ENCODE measurements at places on chromosomes 2 and 18.

DNA sequence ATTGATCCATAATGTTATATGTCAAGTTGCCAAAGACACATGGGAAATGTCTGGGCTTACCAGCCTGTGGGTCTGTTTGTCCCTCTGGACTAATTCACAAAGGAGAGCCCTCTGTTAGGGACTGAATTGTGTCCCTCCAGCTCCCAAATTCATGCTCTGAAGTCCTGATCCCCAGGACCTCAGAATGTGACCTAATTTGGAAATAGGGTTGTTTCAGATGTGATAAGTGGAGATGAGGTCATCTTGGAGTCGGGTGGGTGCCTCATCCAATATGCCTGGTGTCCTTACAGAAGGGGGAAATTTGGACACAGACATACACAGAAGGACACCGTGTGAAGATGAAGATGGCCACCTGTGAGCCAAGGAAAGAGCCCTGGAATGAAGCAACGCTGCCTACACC is 41.4 kb upstream of the ROCK2 start:
- no peak for DNase-seq

- no peak for DNase-seq
Measured at GRCh38 chr2:160269365-160269764, 69.3 kb upstream of the ITGB6 start.

DNA sequence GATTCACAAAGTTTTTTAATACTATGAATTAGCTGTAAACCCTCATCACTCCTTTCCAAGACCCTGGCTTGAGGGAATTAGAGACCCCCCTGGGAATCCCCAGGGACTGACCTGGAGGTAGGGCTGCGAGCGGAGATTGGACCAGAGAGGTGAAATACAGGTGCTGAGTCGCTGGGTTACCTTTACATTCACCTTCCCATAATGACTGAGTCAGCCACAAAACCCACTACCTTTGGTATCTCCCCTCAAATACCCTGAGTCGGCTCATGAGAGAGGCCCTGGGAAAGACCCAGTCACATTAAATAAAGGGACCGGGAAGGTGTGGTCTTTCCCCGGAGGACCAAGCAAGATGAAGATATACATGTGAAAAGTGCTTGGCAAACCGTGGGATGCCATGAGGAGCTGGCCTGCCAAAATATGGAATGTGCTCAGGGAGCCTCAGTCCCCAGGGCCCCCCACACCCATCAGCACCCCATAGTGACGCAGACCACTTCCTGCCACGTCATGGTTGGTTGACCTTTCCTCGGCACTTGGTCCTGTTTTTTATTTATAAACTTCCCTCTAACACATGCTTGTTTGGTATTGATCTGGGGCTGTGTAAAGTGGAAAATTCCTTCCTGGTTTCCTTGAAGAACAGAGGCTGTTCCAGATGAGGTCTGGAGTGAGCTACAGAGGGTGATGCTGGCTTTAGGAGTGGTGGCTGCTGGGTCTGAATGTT is 51.4 kb downstream of the IL1RL2 start:
- DNase-seq, result no peak

- DNase-seq, result no peak
Measured at GRCh38 chr2:58081000-58081399, 34.4 kb downstream of the VRK2 start.

GRCh38 chr2:88753833-88754584 is 62.5 kb downstream of the RPIA start:
- DNase-seq, result no peak

DNA sequence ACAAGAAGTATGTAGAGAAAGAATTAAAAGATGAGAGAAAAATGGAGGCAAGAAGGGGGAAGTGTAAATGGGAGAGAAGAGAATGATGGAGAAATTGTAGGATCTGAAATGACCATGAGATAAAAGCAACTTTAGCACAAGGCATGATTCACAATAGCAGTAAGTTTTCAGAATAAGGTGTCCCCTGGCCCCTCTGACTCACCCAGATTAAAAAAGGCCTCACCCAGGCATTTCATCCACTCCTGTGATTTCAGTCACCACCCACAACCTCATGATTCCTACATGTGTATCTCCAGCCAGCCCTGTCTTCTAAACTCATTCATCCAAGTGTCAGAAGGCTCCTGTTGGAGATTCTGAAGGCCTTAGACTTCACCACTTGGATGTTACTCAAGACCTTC is 56.6 kb downstream of the SP100 start:
- DNase-seq, result no peak

- no peak for DNase-seq
Measured at GRCh38 chr18:34120294-34120693, 104.4 kb downstream of the NOL4 start.

DNA sequence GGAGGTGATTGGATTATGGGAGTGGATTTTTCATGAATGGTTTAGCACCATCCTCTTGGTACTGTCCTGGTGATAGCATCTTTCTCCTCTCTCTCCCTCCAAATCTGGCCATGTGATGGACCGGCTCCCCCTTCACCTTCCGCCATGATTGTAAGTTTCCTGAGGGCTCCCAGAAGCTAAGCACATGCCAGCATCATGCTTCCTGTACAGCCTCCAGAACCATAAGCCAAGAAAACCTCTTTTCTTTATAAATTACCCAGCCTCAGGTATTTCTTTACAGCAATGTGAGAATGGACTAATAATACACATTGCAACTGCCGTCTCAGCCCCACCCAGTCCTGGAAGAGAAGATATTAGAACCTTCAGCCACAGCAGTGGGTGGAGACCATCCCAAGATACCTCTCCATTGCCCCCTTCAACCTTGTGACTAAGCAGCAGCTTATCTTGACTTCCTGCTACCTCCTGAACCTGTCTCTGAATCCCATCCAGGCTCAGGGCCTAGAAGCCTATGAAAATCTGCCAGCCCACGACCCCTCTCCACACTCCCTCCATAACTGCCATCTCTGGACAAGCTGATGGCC is 81.8 kb upstream of the AGAP1 start:
- no peak for DNase-seq

DNA sequence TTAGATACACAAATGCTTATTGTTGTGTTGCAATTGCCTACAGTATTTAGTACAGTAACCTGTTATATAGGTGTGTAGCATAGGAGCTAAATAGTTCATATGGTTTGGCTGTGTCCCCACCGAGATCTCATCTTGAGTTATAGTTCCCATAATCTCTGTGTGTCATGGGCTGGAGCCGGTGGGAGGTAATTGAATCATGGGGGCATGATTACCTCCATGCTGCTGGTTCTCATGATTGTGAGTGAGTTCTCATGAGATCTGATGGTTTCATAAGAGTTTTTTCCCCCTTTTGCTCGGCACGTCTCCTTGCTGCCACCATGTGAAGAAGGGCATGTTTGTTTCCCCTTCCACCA is 190.5 kb upstream of the SESTD1 start:
- DNase-seq, result no peak

DNA sequence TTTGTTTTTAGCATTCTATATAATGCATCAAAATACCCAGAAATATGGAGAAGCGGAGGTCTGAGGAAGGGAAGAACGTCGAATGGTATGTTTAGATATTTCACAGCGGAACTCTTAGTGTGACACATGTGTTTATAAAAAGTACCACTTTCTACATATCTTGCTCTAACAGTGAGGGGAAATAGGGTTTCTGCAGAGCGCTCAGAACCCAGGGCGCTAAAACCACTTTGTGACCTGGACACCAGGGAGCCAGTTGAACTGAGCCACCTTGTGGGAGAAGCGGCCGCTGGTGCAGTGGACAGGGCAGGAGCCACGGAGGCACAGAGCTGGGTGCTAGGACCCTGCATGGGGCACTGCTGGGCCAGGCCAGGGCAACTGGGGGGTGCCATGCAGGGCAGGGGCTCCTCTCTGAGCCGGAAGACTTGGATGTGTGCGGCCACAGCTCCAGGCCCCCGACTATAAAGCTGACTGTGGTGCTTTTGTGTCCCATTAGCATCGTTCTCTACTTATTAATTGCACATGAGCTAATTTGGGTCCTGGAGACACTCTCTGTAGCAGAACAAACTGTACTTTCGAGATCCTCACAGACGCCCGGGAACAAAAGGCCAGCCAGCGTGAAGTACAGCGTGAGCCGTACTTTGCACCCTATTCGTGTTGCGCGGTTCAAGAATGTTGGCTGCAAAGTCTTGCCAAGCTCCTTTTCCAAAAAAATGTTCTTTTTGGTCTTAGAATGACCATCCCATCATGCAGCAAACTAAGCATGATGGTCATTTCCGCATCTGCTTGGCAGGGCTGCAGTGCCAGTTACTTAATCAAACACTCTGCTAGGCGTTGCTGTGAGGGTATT is 151.9 kb upstream of the ALKAL2 start:
- DNase-seq, result no peak

DNA sequence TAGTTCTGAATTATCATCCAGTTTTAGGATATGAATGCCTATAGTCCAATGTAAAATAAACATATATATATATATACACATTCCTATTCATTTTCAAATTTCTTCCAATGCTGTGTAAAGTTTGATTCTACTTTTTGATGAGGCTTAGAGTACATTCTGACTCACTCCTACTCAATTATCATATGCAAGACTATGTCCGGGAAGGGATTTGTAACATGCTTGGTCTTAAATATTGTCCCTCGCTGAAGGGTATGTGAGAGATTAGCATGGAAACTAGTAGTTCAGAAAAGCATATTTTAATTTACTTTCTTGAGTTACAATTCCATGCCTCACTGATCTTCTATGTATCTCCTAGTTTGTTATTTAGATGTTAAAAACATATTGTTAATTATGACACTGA is 377.7 kb upstream of the MAP2 start:
- DNase-seq, result no peak

DNA sequence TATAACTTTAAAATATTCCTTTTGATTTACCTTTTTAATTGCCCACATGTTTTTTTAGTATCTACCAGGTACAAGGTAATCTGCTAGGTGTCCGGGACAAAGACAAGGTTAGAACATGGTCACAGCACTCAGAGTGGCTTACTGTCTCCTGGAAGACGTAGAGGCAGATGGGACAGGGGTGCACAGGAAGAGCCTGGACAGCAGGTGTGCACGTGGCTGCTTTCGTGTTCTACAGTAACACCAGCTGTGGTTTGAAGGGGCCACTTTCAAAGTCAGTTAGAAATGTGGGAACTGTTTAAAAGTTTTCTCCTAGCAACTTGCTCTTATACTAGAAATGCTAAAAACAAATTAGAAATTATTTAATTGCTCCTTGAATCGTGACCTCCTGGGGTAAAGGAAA is 102.9 kb upstream of the ALPP start:
- no peak for DNase-seq

DNA sequence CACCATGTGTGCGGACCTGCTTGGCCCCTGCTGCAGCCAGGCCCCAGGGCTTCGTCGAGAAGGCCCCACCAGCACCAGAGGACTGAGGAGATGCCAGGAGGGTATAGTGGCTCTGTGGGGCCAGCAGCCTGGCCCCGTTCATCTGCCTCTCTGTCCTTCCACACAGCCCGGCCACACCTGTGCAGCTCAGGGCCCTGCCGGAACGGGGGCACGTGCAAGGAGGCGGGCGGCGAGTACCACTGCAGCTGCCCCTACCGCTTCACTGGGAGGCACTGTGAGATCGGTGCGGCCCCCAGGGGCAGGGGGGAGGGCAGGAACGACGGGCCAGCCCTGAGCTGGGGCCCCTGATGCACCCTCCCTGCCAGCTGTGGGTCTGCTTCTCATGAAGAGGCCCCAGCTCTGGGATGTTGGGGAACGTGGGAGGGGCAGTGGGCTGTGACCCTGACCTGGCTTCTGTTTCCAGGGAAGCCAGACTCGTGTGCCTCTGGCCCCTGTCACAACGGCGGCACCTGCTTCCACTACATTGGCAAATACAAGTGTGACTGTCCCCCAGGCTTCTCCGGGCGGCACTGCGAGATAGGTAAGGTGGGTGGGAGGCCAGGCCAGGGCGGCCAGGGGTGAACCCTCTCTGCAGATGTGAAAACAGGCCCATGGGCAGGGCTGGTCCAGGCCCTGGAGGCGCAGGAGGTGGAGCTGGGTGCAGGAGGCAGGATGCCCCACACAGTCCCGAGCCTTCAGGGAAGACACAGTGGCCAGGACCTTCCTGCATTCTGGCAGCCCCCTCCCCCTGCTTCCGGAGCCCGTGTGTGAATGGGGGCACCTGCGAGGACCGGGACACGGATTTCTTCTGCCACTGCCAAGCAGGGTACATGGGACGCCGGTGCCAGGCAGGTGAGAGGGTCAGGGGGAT is 50.3 kb downstream of the MTERF4 start:
- DNase-seq, result no peak

DNA sequence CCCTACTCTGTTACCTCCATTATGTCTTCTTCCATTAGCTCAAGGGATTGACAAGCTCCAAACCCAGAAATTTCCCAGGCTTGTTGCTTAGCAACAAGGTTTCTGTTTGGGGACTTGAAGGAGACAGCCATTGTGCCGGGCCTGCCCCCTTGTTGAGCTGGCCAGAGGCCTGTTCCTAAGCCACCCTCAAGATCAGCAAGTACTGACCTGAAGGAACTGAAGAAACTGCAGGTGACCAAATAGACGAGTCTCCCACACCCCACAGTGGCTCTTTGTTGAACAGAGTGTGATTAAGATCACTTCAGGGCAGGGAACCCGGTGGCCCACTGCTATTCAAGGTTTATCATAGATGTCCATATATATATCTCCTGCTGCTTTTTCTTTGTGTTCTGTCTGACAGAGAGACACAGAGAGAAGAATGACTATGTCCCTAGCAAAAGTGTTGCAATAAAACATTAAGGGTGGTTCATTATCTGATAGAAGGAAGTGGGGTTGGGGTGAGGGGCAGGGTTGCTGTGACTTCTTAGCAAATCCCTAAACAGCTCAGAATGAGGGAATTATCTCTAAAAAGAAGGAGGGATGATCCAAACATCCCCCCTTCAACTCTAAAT is 69.2 kb downstream of the RNF144A start:
- no peak for DNase-seq

DNA sequence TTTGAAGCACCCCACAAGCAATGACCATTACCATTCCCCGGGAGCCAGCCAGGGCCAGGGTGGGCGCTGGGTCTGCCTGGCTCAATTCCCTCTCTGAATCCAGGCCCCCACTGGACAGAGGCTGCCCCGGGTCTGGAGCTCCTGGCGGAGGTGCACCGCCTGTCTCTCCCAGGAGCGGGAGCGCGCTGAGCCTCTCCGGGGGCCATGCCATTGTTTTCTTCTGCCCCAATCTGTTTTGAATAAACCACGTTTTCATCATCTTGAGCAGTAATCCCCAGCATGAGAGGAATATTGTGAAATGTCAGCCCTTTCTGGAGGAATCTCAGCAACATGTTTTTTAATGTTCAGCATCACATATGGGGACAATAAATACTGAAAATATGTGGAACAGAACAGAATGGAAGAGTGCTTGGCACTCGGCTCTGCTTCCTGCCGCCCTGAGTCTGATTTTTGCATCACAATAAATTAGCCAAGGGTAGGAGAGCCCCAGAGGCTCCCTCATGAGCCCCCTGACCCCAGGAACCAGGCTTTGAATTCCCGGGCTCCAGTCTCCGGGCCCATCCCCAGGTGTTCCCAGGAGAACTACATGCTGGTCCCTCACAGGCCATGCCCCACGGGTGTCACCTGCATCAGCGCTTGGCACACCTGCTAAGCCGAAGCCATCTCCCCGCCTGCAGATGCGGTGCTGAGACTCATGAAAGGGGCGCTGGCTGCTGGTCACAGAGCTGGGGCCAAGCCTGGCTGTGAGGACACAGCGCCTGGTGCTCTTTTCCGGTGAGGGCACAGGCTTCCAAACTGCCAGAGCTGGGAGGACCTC is 88.8 kb downstream of the INHBB start:
- no peak for DNase-seq

Data from stimulated activated CD8-positive, alpha-beta memory T cell treated with anti-CD3 and anti-CD28 coated beads, Interleukin-15, amount 100 ng/mL, for 24 hours (primary cell).